ENCODE measurements at places on chromosomes 1 and 21. TPM values are rescaled to one million over a fixed set of nuclear protein-coding genes. Genes with fewer than 3 reads are reported as not detected.

The PRPF38B gene
- total RNA-seq, result 8.3 TPM

The MROH9 gene
- not detected for total RNA-seq

The C1orf185 gene
- not detected for total RNA-seq

The NBPF6 gene
- total RNA-seq, result not detected

The GUCA2B gene
- total RNA-seq, result not detected

The KRTAP19-3 gene
- not detected for total RNA-seq

The LMX1A gene
- total RNA-seq, result not detected

The LY9 gene
- total RNA-seq, result not detected

The GOLT1A gene
- total RNA-seq, result not detected

The OVAAL gene
- total RNA-seq, result not detected

The S100B gene
- total RNA-seq, result 0.09 TPM

The OPTC gene
- not detected for total RNA-seq

The E2F2 gene
- total RNA-seq, result under 0.01 TPM

The SLC25A34 gene
- total RNA-seq, result 3.9 TPM
